ENCODE measurements at places on chromosomes 3 and 15.

DNA sequence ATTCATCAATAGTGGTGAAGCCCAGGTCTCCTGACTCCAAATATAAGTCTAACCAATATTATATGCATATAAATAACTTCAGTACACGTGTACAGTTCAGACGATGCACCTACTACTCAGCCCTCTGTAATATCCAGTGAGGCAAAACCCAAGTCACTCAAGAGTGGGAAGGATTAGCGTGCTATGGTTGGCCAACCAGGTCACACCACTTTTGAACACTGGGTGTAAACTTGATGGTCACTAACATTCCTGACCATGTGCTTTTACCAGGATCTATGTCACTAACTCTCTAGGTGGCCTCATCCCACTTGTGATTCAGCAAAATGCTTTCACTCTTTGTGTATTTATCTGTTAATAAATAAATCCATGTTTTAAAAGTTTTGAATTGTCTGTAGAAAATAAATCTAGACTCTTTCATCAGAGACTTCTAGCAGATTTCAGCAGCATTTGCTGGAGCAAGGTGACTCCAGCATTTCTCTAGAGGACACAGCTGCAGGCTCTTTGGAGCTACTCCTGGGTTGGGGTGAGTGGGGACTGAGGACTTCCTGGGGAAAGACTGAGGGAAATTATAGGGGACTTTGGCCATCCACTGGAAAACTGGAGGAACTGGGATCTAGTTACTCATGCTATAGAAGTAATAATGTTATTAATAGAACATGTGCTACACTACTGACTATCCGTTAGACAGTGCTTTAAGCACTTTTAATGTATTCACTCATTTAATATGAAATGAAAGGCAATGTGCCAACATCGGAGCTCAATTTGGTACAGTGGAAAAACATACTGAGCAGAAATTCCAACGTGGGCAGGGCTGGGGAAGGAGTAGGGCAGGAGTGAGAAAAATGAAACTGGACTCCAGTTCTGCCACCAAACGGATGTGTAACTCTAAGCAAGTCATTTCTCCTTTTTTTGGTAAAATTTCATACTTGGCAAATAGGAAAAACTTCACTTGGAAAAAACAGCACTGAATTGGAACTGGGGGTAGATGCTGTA is 97.9 kb downstream of the RORA start:
- no peak for DNase-seq

DNA sequence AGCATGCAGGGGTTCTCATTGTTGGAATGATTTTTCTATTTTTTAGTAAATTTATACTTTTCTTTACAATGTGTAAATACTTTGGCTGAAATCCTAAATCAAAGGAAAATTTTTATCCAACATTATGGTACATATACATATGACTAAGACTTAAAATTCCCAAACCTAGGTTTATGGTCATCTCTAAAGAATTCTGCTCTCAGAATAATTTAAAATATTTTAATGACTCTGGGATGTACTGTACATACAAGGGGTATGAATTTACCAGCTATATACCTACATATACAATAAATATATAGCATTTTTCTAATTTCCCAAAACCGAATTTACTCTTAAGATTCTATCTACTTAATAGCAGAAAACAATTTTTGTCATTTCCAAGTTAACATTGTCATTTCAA is 137.9 kb upstream of the POU1F1 start:
- no peak for DNase-seq

- no peak for DNase-seq
Observed at GRCh38 chr3:143192193-143192592, 72.6 kb downstream of the CHST2 start.

DNA sequence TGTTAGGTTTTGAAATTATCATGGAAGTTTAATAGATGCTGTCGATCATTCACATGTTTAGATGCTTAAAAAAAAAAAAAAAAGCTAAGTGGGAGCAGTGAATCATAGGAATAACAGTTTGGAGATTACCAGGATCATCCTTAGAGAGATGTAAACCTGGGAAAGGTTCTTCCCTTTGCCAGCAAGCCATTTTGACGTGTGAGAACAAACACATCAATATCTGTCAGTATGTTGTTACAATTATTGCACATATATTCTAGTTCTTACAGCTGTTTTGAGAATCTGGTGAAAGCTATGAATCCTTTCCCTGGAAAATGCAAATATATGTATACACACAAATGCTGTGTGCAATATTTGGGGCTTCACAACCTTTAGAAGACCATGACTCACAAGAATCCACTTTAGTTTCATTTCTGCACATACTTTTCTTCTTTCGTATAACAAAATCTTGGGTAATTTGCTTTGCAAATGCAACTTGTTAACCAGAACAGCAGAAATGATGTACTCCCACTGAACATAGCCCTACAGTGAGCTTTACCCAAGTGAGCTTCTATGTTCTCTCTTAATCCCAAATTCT is 12.0 kb downstream of the NFKBIZ start:
- no peak for DNase-seq

- no peak for DNase-seq
Observed at GRCh38 chr3:40187945-40188344, 121.6 kb upstream of the EIF1B start.

Measured in NCI-H2081 (cell line).